ENCODE measurements at places on chromosomes 12 and 14. TPM values are rescaled to one million over a fixed set of nuclear protein-coding genes. Genes with fewer than 3 reads are reported as not detected.

Gene SERPINA9
- not detected for total RNA-seq

Gene A2M
- total RNA-seq: 105 TPM

Gene INSM2
- total RNA-seq: not detected

GRCh38 chr14:105267820-105268548 is 19.7 kb downstream of the BTBD6 start:
- no peak for DNase-seq

GRCh38 chr12:108768591-108769500 is 37.5 kb upstream of the CORO1C start:
- DNase-seq: peak; percentile 72

GRCh38 chr12:111126331-111126730 is 206.0 kb upstream of the MYL2 start:
- no peak for DNase-seq

DNA sequence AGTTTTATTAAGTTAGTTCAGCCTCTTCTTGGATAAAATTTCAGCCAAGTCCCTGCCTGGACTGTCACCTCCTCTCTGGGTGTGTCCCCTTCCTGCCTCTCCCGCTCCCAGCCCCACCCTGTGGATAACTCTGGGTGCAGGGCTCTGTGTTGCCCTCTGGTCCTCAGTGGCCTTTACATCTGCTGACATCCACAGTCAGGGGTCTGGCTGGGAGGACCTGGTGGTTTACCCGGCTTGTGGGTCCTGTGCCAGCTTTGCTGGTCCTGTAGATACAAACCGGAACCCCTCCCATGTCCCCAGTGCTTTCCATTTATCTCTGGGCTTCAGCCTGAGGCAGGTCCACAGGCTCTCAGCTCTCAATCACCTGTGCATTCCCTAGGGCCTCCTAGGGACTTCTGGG is 28.9 kb upstream of the PLEKHG3 start:
- DNase-seq: peak; percentile 80

DNA sequence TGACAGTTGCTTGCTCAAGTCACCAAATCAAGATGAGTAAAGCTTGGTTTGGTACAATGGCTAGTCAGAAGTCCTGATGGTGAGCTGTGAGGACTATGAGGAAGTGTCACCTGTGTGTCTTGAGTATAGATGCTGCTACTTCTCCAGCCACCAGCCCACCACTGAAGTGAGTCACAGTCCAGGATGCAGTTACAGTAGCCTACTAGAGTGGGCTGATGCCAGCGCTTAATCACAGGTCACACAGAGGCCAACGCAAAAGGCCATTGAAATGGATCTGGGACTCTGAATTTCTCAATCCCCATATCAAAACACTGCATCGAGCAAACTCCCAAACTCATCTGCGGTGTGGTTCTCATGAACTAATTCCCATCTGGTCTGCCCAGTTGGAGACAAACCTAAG is 223.1 kb downstream of the ANO6 start:
- no peak for DNase-seq

GRCh38 chr14:60736494-60736893 is 1.9 kb downstream of the MNAT1 start:
- DNase-seq: no peak

DNA sequence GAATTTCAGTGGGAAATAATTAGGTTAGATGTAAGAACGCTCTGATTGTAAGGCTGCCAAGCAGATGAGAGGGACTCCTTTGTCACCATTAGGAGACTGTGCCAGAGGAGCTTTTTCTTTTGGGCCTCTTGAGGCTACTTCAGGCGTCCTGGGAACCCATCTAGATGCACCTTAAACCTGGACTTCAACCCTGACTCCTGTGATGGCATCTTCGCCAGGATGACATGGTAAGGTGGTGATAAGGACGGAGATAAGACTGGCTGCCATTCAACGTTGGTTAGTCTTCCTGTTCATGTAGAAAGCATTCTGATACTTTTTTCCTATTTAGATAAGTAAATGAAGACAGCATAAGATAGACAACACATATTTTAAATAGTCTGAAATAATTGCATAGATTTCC is 36.3 kb downstream of the STK38L start:
- DNase-seq: peak; percentile 72

- no peak for DNase-seq
Observed at GRCh38 chr12:120019197-120019596, 30.2 kb downstream of the BICDL1 start.

DNA sequence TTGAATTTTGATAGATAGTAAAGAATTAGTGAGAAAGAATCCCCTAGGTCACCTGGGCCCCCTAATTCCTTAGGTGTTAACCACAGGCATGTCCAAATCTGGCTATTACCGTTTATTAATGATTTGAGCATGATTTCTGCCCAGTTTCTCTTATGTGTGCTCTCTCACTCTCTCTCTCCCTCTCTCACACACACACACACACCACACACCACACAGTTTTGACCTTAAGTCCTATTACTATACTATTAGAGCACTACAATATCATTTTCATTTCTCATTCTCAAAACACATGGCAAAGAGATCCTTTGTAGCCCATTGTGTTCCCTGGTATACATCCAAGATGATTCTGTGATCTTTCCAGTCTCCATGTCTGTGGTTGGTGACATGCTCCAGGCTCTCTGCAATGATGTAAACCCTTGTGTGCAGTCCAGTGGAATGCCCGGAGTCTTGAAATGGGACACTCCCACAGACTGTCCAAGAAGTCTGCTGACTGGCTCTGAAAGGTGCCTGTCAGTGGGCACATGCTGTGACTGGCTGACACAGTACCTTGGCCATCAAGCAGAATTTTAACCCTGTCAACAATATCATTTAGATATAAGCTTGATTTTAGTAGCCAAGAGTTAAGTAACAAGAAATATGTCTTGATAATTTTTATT is 96.2 kb downstream of the FIGNL2 start:
- DNase-seq: peak; percentile 44

DNA sequence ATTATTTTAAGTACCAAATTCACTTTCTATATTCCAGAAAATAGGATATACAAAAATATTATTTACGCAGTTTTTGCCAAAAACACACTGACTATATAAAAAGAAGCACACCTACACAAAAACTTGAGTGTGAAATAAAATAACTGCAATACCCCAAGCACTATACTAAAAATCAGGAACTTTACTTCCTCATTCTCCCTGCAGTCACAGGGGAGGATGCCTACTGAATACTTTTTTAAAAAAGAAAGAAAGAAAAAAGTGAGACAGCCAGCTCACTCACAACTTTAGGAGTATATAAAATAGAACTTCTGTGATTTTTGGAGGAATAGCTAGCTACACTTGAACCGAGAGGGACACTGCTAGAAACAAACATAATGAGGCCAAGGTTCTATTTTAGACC is 12.2 kb downstream of the RPS6KA5 start:
- no peak for DNase-seq

GRCh38 chr14:35296545-35296944 is 4.4 kb downstream of the PSMA6 start:
- DNase-seq: no peak

GRCh38 chr12:98698603-98699463 is 53.7 kb downstream of the APAF1 start:
- DNase-seq: peak; percentile 55

DNA sequence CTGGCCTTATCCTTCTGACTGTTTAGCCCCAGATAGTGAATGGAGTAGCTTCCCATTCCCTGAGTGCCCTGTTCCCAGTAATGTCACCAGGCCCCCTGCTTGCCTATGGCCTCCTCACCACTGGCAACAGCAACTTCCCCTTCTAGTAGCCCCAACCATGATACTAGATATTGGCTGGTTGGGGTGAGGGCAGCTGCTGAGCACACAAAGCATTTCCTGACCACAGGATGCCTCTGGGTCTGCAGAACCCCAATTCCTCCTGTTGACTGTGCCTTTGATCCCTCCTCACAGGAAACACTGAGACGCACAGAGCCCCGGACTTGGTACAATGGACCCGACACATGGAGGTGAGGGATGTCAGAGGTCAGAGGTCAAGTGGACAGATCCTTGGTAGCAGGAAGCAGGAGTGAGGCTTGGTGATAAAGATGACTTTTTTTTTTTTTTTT is 597 bp downstream of the SOAT2 start:
- DNase-seq: peak; percentile 17

DNA sequence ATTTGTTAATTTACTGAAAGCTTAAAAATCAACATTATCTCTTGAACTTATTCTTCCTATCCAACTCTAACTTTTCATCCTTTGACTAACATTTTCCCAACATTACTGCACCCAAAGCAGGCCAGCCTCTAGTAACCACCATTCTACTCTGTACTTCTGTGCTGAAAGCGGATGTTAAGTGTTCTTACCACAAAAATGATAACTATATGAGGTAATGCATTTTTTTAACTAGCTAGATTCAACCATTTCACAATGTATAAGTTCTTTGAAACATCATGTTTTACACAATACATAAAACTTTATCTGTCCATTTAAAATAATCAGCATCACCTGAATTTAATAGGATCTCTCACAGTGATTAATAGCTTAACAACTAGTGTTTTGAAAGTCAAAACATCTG is 468.5 kb upstream of the MGAT4C start:
- DNase-seq: no peak

DNA sequence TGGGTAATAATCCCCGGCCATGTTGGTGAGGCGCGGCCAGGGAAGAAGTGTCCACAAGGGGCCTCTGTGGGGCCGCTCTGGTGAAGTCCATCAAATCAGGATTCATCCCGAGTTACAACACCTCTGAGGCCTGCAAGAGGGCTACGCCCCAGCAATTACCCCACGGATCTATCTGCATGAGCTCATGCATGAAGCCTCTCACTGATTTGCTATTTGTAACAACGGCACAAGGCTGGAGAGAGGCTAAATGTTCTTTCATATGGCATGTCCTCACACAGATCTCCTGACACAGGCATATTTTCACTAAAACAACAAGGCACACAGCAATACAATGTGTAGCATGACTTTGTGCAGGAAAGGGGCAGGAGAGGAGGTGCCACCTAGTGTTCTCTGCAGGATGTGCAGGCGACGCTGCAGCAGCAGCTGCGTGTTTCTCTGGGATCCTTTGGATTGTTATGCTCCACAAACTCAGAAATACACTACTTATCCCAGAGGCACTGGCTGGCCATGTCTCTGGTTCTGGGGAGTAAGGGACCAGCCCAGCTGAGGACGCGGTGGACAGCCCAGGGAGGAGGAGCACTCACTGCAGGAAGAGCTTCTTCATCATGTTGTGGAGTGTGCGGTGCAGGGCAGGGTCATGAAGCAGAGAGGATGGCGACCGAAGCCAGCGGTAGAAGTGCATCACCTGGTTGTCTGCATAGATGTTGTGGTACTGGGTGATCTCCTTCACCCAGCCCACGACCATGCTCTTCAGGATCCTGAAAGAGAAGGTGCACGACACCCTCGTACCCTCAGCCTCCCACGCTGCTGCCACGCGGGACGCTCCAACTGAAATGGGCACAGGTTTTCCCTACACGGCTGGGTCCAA is 20.2 kb downstream of the P2RX2 start:
- no peak for DNase-seq

All from colonic mucosa (tissue), 4 donors.